Glutamatergic neuron (in vitro differentiated cells): ENCODE measurements at places on chromosomes 7 and 10.
A peak's percentile ranks its signal among the peaks of the same experiment; 100 is the strongest.

- peak; percentile 43 for DNase-seq
Observed at GRCh38 chr10:101224910-101225823, 4.1 kb downstream of the LBX1 start.

DNA sequence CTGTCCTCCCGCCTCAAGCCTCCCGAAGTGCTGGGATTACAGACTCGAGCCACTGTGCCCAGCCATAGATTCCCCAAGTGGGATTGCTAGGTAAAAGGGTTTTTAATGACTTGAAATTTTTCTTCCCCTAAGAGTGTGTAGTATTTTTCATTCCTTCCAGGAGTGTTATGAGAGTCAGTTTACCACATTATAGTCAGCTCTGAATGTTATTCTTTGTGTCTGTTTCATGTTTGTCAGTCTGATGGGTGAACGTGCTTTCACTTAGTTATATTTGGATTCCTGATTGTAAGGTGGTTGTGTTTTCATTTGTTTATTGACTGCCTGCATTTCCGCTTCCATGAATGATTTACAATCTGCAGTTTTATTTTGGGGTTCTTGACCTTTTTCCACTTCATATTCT, 6.3 kb downstream of the ZNF212 start:
- no peak for DNase-seq

DNA sequence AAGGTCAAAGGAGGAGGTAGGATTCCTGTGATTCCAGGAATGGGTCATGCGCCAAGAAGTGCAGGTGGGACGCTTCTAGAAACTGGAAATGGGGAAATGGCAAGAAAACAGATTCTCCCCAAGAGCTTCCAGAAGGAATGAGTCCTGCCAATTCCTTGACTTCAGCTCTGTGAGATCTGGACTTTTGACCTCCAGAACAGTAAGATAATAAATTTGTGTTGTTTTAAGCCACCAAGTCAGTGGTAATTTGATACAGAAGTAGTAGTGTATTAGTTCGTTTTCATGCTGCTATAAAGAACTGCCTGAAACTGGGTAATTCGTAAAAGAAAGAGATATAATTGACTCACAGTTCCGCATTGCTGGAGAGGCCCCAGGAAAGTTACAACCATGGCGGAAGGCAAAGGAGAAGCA, 178.6 kb upstream of the GALNT17 start:
- DNase-seq: no peak

DNA sequence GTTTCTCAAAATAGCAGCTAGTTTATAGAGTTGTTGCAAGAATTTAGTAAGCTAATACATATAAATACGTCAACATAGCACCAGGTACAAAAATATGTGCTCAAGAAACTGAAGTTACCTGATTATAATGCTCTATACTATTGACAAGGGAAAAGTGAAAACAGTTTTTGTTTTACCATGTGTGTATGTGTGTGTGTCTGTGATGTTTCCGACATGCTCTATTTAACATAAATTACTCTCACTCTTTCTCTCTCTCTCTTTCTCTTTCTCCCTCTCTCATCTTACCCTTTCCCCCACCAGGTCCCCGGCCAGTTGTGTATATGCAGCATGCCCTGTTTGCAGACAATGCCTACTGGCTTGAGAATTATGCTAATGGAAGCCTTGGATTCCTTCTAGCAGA, 4.3 kb downstream of the LIPN start:
- DNase-seq: no peak

DNA sequence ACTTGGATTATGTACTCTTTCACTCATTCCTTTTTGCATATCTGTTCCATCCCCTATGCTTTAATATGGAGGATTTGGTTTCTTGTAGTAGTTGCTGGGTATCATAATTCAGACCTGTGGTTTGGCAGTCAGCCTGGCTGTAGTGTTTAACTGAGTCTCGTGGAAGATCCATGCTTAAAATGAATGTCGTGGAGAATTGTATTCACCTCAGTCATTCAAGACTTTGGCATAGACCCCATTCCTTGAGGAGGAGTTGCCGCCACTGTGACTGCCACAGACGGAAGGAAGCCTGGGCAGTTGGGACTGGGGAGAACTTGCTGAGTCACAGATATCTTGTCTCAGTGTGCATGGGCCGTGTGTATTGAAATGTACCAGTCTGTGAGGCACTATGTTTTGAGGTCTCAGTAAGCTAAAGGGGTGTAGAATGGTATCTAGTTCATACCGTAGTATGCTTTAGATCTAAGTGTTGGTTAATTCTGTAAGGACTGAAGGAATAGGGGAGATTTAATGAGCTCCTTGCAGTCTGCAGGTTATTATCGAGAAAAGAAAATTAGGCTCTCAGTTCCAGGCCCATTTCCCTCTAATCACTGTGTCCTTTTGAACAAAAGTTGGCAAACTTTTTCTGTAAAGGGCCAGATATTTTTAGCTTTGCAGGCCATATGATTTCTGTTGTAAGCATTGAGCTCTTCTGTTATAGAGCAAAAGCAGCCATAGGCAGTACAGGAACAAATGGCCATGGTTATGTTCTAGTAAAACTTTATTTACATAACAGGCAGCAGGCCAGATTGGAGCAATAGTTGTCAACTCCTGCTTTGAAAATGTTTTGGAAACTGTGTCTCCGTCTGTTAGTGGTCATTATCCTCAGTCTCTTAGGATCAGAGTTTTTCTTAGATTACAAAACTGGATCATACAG, 76.8 kb downstream of the TPST1 start:
- no peak for DNase-seq

- DNase-seq: peak; percentile 73
Observed at GRCh38 chr7:101138213-101138870, 11.4 kb downstream of the SERPINE1 start.

GRCh38 chr10:78513330-78513729, 479.7 kb downstream of the RPS24 start:
- no peak for DNase-seq

GRCh38 chr7:2775785-2776184, 68.3 kb downstream of the GNA12 start:
- no peak for DNase-seq

- DNase-seq: no peak
Observed at GRCh38 chr7:54778166-54778565, 19.2 kb upstream of the SEC61G start.
